ENCODE measurements at places on chromosomes 11 and 22.

DNA sequence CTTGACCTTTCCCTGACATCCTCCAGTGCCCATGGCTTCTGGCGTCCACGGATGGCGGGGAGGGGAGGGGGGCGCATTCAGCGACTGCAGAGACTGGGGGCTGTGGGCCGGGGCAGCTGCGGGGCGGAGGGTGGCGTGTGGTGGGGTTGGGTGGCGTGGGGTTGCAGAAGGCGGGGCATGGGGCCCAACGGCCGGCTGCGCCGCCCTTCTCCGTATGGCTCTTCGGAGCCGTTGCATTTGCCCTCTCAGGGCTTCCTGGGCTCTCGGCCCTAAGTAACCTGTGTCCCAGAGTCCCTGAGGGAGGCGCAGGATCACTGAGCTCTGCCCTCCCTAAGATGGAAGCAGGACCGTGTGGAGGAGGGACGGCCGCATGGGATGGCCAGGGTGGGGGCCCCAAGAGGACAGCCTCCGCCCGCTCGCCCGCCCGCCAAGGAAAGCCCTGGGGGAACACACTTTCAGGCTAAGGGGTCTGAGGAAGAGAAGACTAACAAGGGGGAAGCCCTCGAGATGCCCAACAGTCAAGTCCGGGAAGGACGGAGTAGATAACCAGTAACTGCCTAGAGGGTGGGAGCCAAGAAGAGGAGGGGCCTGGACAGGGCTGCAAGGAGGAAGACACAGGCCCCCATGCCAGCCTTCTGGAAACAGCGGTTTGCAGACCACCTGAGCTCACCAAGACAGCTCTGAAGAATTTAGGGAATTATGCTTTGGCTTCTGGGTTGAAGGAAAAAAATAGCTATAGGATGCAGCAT, 9.2 kb upstream of the AIFM3 start:
- no peak for ATAC-seq

DNA sequence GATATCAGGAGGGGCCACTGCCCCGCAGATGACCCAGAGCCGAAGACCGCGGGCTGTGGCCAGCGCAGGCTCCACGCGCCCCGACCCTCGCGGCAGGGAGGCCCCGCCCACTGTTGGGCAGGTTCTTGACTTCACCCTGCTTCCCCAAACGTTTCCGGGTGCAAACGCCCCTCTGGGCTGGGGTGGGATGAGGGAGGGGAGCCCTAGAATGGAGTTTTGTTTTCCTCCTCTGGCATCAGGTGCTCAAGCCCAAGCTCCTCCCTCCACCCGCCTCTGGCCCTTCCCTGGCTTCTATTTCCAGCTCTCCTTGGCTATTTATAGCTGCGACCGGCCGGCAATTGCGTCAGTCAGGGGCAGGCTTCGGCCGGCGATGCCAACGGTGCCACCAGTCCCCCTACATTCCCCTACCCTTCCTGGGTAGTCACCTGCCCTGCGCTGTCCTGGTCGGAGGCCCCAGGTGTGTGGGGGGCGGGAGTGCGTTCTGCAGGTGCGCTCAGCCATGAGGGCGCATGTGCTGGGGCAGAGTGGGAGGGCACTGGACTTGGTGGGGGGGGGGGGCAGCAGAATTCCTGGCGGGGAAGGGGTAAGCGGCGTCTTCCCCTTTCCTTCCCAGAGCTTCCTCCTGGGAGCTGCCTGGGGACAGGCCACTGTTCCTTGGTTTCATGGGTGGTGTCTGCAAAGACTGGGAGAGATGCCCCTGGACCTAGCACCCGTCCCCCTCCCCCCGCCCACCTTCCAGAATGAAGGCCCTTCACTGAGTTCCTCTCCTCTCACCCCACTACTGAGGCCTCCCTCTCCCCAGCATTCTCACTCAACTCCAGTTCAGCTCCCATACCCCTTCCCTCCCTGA, 23.6 kb downstream of the DUSP8 start:
- ATAC-seq, result no peak

DNA sequence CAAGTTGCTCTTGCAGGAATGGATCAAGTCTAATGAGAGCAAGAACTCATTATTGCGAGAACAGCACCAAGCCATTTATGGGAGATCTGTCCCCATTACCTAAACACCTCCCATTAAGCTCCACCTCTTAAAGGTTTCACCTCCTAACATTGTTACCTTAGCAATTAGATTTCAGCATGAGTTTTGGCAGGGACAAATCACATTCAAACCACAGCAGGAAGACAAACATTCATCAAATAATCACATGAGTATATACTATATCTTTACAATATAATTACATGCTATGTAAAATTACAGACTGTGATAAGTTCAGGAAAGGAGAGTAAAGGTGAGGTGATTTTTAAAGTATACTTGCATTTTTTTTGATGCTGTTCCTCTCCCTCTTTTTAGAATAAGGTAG, 6.6 kb upstream of the TEAD1 start:
- ATAC-seq, result no peak

GRCh38 chr11:17449158-17449557, 27.5 kb downstream of the ABCC8 start:
- no peak for ATAC-seq

GRCh38 chr11:45926001-45926401, 3.5 kb downstream of the LARGE2 start:
- no peak for ATAC-seq

- ATAC-seq, result no peak
Measured at GRCh38 chr11:77879218-77879617, 58.3 kb downstream of the AAMDC start.

DNA sequence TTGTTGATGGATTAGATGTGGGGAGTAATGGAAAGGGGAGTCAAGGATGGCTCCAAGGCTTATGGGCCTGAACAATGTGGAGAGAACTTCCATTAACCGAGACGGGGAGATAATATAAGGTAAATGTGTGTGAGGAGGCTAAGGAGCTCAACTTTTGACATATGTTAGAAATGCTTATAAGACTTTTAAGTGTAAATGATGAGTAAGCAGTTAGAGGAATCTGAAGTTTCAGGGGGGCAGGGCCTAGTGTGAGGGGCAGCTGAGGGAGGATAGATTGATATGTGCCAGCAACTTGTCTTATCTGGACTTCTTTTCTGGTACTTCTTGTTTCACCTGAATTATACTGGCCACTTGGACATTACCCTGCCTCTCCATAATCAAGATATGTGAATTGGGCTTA, 29.9 kb downstream of the ANKRD42 start:
- no peak for ATAC-seq

DNA sequence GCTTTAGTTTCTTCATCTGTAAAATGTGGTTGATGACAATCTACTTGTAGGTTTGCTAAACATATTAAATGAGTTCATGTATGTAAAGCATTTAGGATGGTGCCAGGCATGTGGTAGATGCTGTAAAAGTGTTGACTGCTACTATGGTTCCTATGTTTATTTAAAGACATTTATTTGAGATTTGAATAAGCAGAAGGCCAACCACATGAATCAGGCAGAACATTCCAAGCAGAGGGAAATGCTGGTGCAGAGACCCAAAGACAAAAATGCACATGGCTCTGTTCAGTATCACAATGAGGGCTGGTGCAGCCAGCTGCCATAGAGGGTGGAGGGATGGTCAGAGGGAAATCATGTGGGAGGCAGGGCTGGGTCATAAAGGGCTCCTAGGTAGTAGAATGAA, 156.2 kb upstream of the PDGFD start:
- no peak for ATAC-seq

DNA sequence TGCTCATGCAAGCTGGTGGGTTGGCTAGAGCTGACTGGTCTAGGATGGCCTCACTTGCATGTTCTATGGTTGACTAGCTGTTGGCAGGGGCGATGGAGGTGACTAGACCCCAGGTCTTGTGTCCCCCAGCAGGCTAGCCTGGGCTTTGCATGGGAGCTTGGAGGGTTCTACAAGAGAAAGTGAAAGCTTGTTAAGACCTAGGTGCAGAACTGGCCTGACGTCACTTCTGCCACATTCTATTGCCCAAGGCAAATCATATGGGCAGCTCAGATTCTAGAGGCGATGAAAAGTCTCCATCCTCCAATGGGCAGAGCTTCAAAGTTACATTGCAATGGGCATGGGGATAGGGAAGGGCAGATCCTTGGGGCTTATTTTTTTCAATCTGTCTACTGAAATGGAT, 170.9 kb downstream of the MIAT start:
- ATAC-seq, result no peak

- ATAC-seq, result no peak
Measured at GRCh38 chr11:35313066-35313759, 106.1 kb downstream of the SLC1A2 start.

DNA sequence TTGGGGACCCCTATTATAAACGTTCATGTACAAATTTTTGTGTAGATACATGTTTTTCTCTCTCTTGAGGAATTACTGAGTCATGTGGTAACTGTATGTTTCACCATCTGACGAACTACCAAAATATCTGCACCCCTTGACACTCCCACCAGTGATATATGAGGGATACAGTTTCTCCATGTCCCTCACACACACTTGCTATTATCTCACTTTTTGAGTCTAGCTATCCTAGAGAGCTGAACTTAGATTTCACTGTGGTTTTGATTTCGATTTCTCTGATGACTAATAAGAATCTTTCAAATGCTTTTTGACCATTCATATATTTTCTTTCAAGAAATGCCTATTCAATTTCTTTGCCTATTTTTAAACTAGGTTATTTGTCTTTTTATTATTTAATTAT, 200.2 kb downstream of the PGR start:
- no peak for ATAC-seq

DNA sequence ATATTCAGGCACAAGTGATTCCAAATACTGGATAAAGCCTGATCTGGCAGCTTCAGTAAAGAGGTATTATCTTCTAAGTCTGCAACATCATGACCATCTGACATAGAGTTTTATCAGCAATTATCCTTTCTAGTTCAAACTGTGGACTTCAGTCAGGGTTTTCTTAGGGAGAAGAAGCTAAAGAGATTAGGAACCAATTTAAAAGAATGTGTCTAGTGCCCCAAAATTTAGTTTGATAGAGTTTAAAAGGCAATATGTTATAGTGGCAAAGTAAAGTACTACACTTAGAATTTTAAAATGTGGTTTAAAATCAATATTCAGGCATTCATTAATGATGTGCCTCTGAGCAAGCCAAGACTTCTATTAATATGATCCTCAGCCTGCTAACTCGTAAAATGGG, 5.4 kb downstream of the PAK1 start:
- no peak for ATAC-seq

DNA sequence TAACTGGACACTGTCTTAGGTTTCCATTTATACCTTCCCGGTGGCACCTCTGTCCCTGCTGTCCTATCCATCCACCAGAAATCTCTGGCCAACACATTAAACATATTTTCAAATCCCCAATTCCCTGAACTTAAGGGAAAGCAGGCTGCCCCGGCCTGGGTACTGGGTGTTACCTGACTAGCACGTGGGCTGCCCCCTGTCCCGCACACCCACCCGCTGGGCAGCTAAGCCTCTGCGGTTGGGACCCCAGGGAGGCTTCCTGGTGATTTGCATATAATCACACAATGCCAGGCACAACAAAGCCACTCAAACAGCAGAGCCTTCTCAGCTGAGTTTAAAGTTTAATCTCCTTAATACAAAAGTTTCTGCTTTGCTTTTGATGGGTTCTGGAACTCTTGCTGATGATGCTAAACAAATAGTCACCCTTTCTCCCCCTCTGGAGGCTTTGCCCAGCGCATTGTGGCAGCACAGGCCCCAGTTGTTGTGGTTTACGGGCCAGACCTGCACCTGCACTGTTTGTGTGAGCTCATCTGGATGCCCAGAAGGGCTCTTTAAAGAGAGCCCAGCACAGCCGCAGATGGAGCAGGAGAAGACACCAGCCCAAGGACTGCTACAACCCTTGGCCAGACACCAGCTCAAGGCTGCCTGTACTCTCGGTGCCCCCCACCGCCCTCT, 59.9 kb upstream of the POU2AF1 start:
- no peak for ATAC-seq

GRCh38 chr11:36590513-36590912, 3.8 kb upstream of the IFTAP start:
- no peak for ATAC-seq

DNA sequence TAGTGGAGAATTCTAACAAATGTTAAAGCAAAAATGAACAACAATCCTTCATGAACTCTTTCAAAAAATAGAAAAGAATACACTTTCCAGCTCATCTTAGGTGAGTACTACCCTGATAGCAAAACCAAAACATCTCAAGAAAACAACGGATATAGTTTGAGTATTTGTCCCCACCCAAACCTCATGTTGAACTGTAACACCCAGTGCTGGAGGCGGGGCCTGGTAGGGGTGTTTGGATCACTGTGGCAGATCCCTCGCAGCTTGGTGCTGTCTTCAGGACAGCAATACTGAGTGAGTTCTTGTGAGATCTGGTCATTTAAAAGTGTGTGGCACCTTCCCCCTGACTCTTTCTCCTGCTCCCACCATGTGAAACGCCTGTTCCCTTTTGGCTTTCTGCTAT, 27.0 kb downstream of the NCAPD3 start:
- ATAC-seq, result no peak

GRCh38 chr11:62842171-62842741, 2.9 kb upstream of the WDR74 start:
- no peak for ATAC-seq

- ATAC-seq, result peak; percentile 53
Measured at GRCh38 chr11:369336-370018, at the start of gene B4GALNT4. Gene B4GALNT4, plus strand, starts transcription at chr11:369499. Its CDS starts 305 bp downstream, at chr11:369804.

- ATAC-seq, result no peak
Measured at GRCh38 chr11:45745065-45745811, 59.7 kb upstream of the SLC35C1 start.

GRCh38 chr11:92759571-92760214, 209.8 kb upstream of the MTNR1B start:
- ATAC-seq, result no peak

- no peak for ATAC-seq
Measured at GRCh38 chr11:73070653-73071052, 71.5 kb downstream of the FCHSD2 start.

- ATAC-seq, result peak; percentile 45
Measured at GRCh38 chr11:107819361-107820014, 39.1 kb downstream of the SLC35F2 start.

- ATAC-seq, result no peak
Measured at GRCh38 chr22:25536589-25536988, 27.9 kb upstream of the GRK3 start.

- no peak for ATAC-seq
Measured at GRCh38 chr11:15555161-15555560, 440.4 kb downstream of the INSC start.

DNA sequence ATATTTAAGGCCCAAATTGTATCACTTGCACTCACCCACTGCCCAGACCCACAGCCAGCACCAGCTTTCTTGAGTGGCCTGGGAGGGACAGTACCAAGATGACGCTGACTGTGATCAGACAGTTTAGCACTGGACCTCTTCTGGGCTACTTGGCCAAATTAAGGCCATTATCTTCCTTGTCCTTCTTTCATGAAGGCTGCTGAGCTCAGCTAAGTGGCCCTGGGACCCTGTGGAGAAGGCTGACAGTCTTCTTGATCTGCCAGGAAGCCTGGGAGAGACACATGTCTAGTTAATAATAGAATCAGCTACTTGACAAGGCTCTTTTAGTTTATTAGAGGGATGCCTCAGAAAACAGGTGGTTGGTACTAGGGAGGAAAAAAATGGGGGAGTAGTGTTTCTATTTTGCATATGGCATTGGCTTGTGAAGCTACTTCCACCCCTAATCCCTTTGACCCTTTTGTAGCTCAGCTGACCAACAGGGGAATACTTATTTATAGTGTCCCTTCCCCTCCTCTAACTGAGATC, 127.9 kb upstream of the NTM start:
- no peak for ATAC-seq

All from activated T-helper 17 cell treated with anti-CD3 and anti-CD28 coated beads, Interleukin-2, amount 50 U/mL, for 72 hours (primary cell).